DND-41 (cell line): ENCODE measurements at places on chromosomes 1 and 21.

DNA sequence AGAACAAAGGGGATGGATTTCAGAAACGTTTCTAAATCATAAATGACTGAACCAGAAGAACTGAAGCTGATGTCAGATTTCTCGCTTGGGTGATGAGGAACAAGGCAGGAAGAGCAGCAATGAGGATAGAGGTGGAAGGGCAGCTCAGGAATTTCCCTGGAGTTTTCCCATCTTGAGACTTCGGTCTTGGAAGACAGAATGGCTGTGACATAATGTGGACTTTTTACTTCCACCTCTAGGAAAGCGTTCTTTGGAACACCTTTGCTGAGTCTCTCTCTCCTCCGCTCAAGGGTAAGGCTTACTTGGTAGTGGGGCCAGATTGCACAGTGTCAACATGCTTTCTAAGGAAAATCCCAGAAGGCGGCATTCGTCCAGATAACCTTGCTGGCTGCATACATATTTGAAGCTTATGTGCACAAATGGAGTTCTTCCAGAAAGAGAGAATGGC, 36.6 kb downstream of the DEGS1 start:
- no peak for DNase-seq

- no peak for DNase-seq
Observed at GRCh38 chr1:246292571-246292970, 214.5 kb downstream of the SMYD3 start.

GRCh38 chr1:222815440-222815765, 564 bp downstream of the DISP1 start:
- DNase-seq: no peak

GRCh38 chr1:220775240-220775853, 11.4 kb upstream of the MTARC1 start:
- DNase-seq: peak; percentile 17

- DNase-seq: no peak
Observed at GRCh38 chr1:52641307-52641706, 8.3 kb downstream of the SHISAL2A start.

- no peak for DNase-seq
Observed at GRCh38 chr1:159828176-159828575, 1.5 kb downstream of the SLAMF8 start.

GRCh38 chr1:212760126-212760823, 31.3 kb downstream of the NSL1 start:
- DNase-seq: peak; percentile 26

DNA sequence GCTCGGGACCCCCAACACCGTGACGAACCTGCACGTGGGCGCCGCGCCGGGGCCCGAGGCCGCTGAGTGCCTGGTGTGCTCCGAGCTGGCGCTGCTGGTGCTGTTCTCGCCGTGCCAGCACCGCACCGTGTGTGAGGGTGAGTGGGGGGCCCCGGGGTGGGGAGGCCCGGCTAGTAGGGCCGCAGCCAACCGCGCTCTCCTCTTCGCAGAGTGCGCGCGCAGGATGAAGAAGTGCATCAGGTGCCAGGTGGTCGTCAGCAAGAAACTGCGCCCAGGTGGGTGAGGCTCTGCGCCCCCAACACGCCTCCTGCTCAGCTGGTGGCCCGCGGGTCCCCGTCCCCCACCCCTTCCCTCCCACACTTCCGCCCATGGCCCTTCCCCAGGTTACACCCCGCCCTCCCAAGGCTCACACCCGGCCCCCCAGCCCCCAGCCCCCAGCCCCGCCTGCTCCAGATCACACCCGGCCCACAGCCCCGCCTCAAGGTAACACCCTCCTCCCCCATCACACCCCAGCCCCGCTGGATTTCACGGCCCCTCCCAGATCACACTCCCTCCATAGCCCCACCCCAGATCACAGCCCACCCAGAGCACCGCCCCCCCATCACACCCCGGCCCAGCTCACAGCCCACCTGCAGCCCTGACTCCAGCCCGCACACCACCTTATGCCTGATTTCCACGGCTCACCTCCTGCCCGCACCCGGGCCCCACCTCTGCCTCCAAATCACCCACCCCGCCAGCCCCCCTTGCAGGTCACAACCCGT, 2.4 kb upstream of the MMP23B start:
- DNase-seq: peak; percentile 70

DNA sequence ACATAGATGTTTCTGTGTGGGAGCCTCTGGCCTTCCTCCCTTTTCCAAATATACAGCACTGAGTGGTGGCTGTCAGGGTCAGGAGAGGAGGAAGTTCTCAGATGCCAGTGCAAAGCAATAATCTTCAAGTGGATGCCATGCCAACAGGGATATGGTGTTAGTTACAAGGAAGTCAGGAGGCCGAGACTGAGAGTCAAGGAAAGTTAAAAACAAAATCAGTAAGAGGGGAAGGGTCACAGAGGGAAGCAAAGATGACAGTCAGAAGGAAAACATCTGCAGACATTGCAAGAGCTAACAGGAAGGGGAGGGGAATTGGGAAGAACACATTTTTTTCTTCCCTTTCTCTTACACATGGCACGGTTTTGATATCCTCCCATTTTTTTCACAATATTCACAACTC, 691.4 kb downstream of the ADGRL2 start:
- DNase-seq: no peak

GRCh38 chr1:44700573-44700972, 26.1 kb downstream of the ARMH1 start:
- no peak for DNase-seq

- no peak for DNase-seq
Observed at GRCh38 chr1:83693427-83694126, 305.4 kb downstream of the TTLL7 start.

- no peak for DNase-seq
Observed at GRCh38 chr1:172517081-172517480, 15.9 kb upstream of the SUCO start.

DNA sequence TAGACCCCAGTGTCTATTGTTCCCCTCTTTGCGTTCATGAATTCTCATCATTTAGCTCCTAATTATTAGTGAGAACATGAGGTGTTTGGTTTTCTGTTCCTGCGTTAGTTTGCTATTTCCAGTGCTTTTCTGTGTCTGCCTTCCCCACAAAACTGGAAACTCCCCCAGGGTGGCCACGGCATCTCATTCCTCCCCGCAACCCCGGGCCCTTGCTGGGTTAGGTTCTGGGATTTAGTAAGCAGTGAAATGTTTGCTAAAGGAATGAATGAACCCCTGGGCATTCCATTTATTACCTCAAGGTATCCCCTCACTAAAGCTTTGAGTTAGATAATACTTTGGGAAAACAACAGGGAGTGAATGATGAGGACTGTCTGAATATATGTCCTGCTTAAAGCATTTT, 142.9 kb downstream of the GLUL start:
- DNase-seq: no peak

DNA sequence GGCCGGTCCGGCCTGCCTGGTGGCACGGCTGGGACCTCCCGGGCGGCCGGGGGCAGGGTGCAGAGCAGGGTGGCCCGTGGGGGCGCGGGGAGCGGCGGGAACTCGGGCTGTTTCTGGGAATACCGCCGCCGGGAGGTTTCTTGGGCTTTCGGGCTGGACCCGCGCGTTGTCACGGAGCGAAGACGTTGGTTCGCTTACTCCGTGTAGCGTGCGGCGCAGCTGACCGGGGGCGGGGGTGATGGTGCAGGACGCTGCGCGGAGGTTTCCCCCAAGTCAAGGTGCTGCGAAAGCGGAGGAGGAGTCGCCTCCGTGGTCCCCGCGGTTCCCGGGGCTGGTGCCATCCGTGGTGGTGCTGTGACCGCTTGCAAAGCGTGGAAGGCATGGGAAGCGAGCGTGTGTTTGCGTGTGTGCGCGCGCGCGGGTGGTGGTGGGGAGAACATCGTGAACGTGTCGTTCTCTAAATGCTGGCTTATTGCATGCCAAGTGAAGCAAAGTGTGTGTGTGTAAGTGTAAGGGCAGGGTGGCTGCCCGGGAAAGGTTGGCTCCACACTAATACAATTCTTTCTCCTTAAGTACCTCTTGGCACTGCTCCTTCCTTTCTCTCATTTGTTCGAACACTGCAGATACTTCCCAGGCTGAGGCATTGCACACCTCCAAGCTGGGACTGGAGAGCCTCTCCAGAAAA, 1.1 kb downstream of the RYR2 start:
- DNase-seq: no peak

DNA sequence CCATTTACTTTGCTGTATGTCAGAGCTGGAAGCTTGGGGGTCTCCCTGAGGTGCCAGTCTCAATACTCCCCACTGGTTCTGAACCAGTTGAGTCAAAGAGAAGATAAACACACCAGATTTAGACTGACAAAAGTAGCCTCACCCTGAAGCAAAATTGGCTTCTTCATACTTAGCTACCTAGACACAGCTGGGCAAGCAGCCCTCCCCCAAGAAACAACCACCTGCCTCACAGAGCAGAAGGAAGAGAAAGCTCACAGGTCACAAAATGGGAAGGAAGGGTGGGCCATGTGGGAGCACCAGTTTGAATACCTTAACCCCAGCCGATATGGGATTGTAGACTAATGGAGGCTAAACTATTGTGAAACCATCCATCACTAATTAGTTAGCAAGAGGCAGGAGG, 24.6 kb upstream of the MYSM1 start:
- no peak for DNase-seq

GRCh38 chr1:159594625-159595405, 7.2 kb downstream of the APCS start:
- DNase-seq: no peak
